ENCODE measurements at places on chromosomes 2 and 18.
A peak's percentile ranks its signal among the peaks of the same experiment; 100 is the strongest.

- H3K4me3 ChIP-seq = no peak overlapping the region
- DNase-seq = no peak
- H3K27ac ChIP-seq = no peak overlapping the region
- no peaks in the 10 kb centered on the region for H3K36me3 ChIP-seq
- H3K4me1 ChIP-seq = no peaks in the 10 kb centered on the region
- peaks cover 22% of the 10 kb centered on the region for H3K27me3 ChIP-seq
Observed at GRCh38 chr2:109311771-109312170, 182.8 kb downstream of the SH3RF3 start.

- DNase-seq = no peak
- no peaks in the 10 kb centered on the region for H3K36me3 ChIP-seq
- H3K4me1 ChIP-seq = peaks cover 35% of the 10 kb centered on the region
- no peaks in the 10 kb centered on the region for H3K27me3 ChIP-seq
- H3K27ac ChIP-seq = no peak overlapping the region
- no peak overlapping the region for H3K4me3 ChIP-seq
Observed at GRCh38 chr2:180679693-180680092, 300.7 kb upstream of the UBE2E3 start.

GRCh38 chr2:45728458-45728942 lies 77.0 kb downstream of the PRKCE start:
- no peak for DNase-seq
- no peak overlapping the region for H3K27ac ChIP-seq
- no peak overlapping the region for H3K4me3 ChIP-seq
- no peaks in the 10 kb centered on the region for H3K4me1 ChIP-seq

DNA sequence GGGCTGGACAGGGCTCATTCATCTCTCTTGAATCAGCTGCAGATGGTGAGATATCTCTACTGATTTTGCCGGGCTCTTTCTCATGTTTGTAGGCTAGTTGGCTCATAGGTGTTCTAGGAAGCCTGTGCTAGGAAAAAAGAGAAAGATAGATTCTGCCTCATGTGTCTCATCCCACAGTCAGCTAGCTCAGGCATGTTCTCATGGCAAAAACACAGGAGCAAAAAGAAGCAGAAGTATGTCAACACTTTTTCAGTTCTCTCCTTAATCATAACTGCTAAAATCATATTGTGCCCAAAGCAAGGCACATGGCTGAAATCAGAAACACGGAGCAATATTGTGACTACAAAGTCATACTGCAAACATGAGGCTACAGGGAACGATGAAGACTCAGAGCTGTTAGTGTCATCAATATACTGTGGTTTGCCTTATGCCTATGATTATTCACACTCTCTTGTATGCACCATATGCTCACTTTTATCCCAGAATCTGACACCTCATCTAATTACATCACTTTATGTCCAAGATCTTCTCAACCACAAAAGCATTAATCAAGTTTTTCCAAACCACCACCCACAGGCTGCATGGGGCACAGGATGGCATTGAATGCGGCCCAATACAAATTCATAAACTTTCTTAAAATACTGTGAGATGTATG lies 571.9 kb upstream of the CNTNAP5 start:
- no peaks in the 10 kb centered on the region for H3K36me3 ChIP-seq
- H3K27ac ChIP-seq = no peak overlapping the region
- DNase-seq = no peak
- H3K4me3 ChIP-seq = no peak overlapping the region

- no peak overlapping the region for H3K4me3 ChIP-seq
- no peaks in the 10 kb centered on the region for H3K4me1 ChIP-seq
- H3K36me3 ChIP-seq = no peaks in the 10 kb centered on the region
- H3K27me3 ChIP-seq = no peaks in the 10 kb centered on the region
- H3K27ac ChIP-seq = no peak overlapping the region
Observed at GRCh38 chr2:229956491-229956890, 34.2 kb downstream of the FBXO36 start.

- H3K4me3 ChIP-seq = no peak overlapping the region
- H3K4me1 ChIP-seq = no peaks in the 10 kb centered on the region
- no peak overlapping the region for H3K27ac ChIP-seq
- no peaks in the 10 kb centered on the region for H3K36me3 ChIP-seq
- DNase-seq = no peak
- H3K27me3 ChIP-seq = peaks cover 8% of the 10 kb centered on the region
Observed at GRCh38 chr2:236293241-236293810, 29.1 kb upstream of the ASB18 start.

- H3K27ac ChIP-seq = no peak overlapping the region
- no peaks in the 10 kb centered on the region for H3K36me3 ChIP-seq
- no peak for DNase-seq
- no peak overlapping the region for H3K4me3 ChIP-seq
- peaks cover 21% of the 10 kb centered on the region for H3K4me1 ChIP-seq
Observed at GRCh38 chr2:127086990-127087790, 19.8 kb downstream of the BIN1 start.

- H3K27me3 ChIP-seq = no peaks in the 10 kb centered on the region
- H3K27ac ChIP-seq = no peak overlapping the region
- H3K4me3 ChIP-seq = no peak overlapping the region
- H3K36me3 ChIP-seq = no peaks in the 10 kb centered on the region
- no peak for DNase-seq
- no peaks in the 10 kb centered on the region for H3K4me1 ChIP-seq
Observed at GRCh38 chr2:121965661-121966060, 210.2 kb downstream of the TSN start.

DNA sequence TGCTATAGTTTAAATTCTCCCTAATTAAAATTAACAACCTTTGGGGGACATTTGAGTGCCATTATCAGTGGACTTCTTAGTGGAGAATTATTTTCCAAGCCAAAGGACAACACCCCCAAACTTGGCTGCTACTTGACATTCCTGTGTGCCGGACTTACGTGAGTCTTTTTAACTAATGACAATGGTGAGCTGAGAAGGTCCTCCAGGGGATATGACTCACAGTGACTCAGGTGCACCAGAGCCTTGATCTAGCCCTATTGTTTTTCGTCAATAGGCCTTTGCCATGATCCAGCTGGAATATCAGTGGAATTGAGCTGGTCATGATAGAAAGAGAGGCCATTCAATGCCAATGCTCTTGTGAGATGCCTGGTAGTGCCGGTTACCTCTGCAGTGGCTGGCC lies 118.1 kb upstream of the CXCR4 start:
- peak; percentile 32 for DNase-seq
- no peak overlapping the region for H3K4me3 ChIP-seq
- no peaks in the 10 kb centered on the region for H3K36me3 ChIP-seq
- H3K4me1 ChIP-seq = peaks cover 16% of the 10 kb centered on the region
- H3K27me3 ChIP-seq = no peaks in the 10 kb centered on the region

DNA sequence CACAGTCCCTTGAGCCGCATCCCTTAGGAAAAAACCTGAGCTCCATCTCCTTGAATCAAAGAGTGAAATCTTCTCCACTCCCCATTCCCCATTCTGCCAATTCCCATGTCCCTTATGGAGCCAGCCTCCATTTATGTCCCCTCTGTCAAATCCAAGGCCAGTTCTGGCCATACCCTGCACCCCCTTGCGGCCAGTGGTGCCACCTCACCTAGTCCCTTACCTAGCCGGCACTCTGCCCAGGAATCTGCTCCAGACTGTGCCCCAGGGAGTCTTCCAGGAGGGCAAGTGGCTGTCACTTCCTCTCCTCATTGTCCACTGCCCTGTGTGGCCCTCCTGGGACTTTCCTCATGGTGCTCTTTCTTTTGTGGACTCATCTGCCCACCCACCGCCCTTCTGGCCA lies 195.4 kb upstream of the RMP24 start:
- no peak overlapping the region for H3K4me3 ChIP-seq
- DNase-seq = no peak
- no peaks in the 10 kb centered on the region for H3K36me3 ChIP-seq

DNA sequence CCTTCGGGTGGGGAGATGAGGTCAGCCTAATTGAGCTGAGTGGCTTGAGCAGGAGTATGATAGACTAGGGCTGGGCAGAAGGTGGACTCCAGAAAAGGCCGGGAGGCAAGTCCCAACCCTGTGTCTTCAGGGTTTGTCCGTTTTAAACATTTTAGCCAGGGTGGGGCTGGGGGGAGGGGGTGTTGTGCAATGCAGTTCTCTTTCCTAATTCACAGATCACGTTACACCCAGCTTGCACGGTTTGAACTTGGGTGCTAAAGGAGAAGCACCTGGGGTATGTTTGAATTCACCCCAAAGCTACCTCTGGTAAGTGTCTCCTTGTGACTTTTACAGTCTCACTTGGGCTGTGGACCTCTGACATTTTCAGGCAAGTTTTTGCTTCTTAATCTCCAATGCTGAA lies 233.3 kb downstream of the AGAP1 start:
- DNase-seq = no peak
- no peak overlapping the region for H3K27ac ChIP-seq
- H3K4me1 ChIP-seq = no peaks in the 10 kb centered on the region
- H3K4me3 ChIP-seq = no peak overlapping the region

DNA sequence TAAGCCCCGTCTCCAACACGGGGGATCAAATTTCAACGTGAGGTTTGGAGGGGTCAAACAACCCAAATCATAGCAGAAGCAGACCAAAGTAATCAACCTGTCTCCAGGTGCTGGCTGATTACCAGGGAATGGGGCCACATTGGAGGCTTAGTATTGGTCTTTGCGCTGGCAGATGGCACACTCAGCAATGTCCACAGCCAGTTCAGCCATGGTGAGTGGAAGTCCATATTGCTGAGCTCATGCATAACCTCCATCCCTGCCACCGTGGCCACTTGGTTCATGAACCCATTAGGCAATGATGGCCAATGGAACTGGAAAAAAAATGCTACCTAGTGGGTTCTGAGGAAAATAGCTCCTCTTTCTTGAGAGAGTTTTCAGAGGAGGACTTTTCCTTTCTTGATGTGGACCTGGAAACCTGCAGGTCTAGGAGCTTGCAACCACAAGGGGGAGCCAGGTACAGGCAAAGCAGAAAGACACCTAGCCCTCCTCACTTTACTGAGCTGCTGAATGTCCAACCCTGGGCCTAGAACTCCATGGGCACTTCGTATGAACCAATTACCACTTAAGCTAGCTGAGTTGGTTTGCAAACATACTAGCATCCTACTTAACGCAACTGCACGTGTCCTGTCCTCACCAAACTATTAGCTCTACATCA lies 128.0 kb upstream of the GYPC start:
- no peak overlapping the region for H3K27ac ChIP-seq
- H3K36me3 ChIP-seq = no peaks in the 10 kb centered on the region
- no peak overlapping the region for H3K4me3 ChIP-seq
- no peaks in the 10 kb centered on the region for H3K27me3 ChIP-seq

DNA sequence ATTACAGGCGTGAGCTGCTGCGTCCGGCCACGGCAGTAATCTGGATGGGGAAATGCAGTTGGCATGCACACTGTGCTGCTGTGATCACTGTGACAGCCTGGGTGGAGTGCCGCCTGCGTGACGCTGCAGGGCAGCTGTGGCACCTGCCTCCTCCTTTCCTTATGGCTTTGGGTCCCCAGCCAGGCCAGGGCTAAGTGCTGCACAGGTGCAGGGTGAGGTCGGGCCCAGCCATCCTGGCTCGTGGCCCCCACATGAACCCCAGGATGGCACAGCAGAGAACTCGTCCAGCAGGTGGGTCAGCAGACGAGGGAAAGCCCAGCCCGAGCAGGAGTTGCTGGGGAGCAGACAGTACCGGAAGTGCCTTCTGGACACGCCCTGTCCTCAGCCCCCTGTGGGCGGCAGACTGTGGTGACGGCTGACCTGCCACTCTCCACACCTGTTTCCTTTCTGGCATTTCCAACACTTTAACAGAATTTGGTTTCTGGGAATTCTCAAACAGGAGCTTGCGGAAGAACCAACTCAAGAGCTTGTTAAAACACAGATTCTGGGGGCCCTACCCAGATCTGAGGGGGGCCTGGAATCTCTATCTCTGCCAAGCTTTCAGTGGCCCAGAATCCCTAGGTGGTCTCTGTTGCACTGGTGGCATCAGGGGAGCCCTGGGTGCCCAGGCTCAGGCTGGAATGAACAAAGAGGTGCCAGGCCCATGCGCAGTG lies 16.9 kb downstream of the HS1BP3 start:
- no peak for DNase-seq
- H3K27ac ChIP-seq = no peak overlapping the region
- no peak overlapping the region for H3K4me3 ChIP-seq
- H3K4me1 ChIP-seq = peaks cover 21% of the 10 kb centered on the region

DNA sequence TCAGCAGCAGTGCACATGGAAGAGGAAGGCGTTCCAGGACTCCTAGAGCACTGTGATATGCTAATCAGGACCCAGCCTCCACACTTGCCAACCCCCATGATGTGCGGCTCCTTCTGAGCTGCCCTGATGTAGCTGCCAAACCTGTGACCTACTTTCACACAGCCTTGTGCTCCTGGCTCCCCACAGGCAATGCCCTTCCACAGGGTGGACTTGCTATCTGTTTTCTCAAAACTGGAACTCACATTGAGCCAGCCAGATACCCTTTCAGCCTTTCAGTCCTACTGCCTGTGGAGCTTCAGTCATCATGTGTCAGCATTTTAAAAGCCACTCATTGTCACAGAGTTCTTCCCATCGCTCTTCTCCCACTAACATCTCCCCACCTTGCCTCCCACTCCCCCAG lies 181.6 kb downstream of the AFF3 start:
- H3K4me3 ChIP-seq = no peak overlapping the region

- H3K4me3 ChIP-seq = no peak overlapping the region
- DNase-seq = no peak
- no peaks in the 10 kb centered on the region for H3K36me3 ChIP-seq
- no peak overlapping the region for H3K27ac ChIP-seq
Observed at GRCh38 chr2:72395096-72395495, 247.4 kb upstream of the CYP26B1 start.

- no peaks in the 10 kb centered on the region for H3K27me3 ChIP-seq
- no peaks in the 10 kb centered on the region for H3K36me3 ChIP-seq
- no peak for DNase-seq
- H3K4me3 ChIP-seq = peak overlapping the region; percentile 75
- peaks cover 25% of the 10 kb centered on the region for H3K4me1 ChIP-seq
Observed at GRCh38 chr2:152336854-152337510, 2.0 kb downstream of the FMNL2 start.

DNA sequence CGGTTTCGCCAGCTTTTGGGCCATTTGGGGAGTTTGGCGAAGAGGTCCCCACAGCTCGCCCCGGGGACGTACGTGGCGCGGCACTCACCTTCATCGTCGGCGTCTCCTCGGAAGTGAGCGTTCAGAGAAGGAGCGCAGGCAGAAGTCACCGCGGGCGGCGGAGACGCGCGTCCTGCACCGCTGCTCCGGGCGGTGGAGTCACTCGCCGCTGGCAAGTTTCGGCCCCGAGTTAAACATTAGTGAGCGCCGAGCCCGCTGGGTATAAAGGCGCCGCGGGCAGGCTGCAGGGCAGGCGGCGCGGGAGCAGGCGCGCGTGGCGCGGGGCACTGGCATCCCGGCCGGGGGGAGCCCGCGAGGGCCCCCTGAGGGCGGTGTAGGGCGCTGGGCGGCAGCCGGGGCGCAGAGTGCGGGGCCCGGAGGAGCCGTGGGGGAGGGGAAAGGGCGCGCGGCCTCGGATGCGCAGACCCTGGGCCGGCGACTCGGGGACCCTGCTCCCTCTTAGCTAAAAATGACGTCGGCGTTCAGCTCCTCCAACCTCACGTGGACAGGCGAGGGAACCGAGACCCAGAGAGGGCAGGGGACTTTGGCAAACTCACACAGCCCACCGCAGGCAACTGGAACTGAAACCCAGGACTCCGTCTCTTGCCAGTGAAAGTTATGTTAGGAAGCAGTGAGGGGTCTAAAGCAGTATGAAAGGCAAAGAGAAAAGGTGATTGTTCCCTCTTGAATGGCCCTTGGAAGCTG lies at the start of gene DPP4:
Gene DPP4, minus strand, starts transcription at position 328 of the 744 bp plus-strand sequence. Its CDS starts 234 bp downstream, at position 94.
- peak within 1 kb of the TSS; percentile 64 for H3K4me3 ChIP-seq
- no peak within 1 kb of the TSS for H3K27ac ChIP-seq
- H3K27me3 ChIP-seq = no peaks in the 10 kb centered on the region
- H3K4me1 ChIP-seq = peaks cover 12% of the 10 kb centered on the region
- H3K36me3 ChIP-seq = no peaks in the 10 kb centered on the region

- no peaks in the 10 kb centered on the region for H3K36me3 ChIP-seq
- H3K27me3 ChIP-seq = peaks cover 32% of the 10 kb centered on the region
- peak within 1 kb of the TSS; percentile 50 for H3K4me3 ChIP-seq
Observed at GRCh38 chr2:112138159-112139032, at the start of gene FBLN7. FBLN7 (plus strand) TSS chr2:112138385; CDS start chr2:112138656, 271 bp downstream.

Measured in keratinocyte (primary cell).